ENCODE measurements at places on chromosomes 5 and 9.

DNA sequence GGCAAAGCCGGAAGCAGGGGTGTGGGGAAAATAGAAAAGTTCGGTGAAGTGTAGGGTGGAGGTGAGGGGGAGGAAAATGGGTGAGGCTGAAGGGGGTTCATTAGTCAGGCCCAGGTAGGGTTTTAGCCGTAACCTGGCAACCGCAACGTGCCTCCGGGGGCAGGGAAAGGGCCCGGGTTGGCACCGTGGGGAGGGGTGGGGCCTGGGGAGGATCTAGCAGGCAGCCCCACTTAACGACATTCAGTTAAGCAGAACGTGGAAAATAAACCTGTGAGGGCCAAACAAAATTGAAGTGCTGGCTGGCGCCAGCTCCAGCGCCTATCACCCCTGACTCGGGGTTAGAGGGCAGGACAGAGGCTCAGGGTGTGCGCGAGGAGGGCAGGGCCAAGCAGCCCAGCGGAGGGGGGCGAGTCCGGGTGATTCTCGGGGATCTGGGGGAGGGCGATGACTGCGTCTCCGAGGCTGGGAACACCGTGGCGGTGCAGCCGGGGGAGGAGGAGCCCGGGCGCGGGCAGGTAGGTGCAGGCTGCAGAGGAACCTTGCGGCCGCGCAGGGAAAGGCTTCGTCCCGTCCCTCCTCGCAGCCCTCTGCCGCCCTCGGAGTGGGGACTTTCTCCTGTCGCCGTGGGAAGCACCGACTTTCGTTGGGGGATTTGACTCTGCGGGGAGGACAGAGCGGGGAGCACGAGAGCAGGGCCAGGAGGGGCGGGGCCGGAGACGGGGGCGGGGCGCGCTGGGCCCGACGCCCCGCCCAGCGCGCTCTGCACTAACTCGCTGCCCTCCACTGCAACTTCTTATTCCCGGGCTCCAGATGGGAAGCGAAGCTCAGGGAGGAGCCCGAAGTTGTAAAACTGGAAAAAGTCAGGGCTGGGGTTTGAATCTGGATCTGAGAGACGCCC lies 5.1 kb downstream of the RGS14 start:
- peak; percentile 47 for DNase-seq

DNA sequence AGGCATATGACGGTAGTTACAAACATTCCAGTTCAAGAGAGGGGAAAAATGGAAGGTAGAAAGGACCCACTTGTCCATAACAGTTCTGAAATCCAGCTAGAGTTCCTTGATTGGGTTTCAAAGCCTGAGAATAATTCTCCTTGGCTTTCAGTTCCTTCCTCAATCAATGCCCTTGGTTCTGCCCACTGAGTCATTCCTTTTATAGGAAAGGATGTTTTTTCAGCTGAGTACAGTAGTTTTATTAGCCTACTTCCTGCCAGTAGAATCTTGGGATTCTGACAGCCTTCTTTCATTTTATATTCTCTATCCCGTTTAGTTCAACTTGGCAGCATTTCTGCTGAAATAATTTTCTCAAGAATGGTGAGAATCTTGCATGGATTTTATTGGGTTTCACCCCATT lies 386.9 kb upstream of the SMC2 start:
- DNase-seq: no peak

DNA sequence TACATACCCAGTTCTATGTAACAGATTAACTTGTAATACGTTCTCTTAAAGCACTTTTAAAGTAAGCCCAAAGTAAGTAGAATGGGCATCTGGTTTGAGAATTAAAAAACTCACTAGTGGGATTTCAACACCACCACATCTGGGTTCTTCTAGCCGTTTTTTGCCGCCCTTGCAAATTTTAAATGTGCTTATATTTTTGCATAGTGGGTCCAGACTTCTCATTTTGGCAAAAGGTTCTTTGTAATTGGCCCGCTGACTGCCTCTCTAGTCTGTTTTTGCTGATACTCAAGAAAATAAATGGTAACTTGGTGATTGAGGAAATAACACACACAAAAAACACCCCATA lies 582 bp upstream of the FBXO4 start:
- DNase-seq: no peak

DNA sequence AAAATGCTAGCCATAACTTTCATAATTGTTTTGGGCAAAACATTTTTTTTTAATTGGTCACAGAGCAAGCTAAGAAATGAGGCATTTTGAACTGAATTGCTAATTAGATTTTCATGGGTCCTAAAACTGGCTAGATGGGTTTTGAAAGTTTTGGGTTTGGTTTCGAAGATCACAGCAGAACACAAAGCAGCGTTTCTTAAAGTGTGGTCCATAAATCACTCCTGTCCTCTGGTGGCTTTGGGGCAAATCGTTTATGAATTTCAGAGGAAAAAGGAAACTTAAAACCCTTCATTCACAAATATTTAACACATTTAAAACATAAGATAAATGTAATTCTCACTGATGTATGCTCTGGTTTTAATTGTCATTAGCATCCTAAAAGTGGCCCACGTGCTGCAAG lies 503.7 kb downstream of the SPATA31D1 start:
- DNase-seq: no peak

DNA sequence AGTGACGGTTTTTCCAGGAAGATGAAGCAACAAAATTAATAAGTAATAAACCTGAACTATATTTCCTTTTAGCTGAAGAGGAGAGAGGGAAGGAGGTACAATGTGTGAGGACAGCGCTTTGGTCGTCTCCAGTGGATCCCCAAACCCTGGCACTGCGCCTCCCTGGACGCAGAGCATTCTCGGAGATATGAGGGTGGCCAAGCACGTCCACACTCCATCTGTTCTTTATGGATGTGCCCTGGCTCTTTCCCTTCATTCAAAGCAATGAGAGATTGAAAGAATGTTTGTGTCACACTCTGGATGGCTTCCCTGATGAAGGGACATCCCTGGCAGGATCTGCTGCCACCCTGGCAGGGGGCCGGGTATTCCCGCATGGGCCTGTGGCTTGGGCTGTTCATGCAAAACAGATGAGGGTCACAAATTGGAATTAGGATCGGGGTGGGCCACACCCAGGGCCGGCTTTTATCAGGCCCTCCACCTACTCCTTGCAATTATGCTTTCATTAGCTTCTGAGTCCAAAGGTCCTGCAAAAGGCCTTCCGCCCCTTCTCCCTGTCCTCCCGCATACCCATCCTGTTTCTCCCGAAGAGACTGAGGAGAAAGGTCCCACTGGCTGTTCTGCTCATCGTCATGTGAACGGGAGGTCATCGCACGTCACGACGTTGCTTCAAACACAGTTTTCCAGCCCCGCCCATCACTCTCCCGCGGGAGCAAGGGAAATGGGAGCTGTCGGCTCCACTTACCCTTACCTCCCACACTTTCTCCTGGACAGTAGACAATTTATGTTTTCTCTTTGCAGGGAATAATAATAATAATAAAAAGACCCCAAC lies 286.1 kb upstream of the IRX4 start:
- no peak for DNase-seq

- no peak for DNase-seq
Observed at GRCh38 chr5:175688352-175689146, 30.7 kb downstream of the HRH2 start.

DNA sequence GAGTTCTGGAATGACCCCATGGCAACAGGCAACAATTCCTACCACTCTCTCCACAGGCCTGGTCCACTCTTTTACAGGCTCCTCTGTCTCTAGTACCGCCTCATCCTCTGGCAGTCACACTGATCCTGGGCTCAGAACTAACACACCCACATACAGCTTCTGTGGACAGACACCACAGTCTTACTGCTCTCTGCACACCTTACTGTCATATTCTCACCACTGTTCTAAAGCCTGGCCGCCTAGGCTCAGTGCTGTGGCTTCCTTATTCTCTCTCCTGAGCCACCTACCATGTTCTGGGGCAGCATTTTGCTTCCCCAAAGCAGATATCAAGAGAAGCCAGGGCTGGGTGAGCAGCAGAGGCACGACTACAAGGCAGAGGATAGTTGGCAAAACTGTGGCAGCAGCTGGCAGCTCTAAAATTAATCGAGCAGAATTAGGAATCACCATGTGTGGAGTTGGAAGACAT lies 14.8 kb downstream of the REEP5 start:
- no peak for DNase-seq

DNA sequence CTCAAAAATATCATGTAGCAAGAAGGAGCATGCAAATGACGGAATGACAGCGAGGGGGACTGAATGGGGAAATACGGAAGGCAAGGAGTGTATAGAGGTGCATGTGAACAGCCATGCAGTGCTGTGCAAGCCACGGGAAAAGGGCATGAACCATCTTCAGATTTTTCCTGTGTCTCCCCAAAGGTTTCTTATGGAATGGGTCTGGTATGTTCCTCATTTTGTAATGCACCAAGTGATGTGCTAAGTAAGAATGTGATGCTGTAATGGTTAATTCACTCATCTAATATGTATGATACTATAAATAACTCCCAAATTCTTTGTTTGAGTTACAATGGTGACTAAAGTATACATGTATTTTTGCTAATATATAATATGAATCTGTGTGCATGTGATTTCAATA lies 99.0 kb upstream of the DAB2 start:
- no peak for DNase-seq

DNA sequence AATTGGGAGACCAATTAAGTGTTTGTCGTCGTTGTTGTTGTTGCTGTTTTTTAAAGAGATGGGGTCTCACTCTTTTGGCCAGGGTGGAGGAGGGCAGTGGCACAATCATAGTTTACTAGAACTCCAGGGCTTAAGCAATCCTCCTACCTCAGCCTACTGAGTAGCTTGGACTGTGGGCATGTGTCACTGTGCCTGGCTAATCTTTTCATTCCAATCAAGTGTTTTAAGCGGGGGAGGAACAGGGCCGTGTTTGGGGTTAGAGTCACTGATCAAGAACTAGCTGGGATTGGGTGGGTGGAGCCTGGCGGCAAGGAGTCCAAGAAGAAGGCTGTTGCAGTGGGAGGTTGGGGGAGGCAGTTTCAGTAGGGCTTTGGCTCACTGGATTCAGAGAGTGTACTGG lies 13.8 kb downstream of the SNX30 start:
- peak; percentile 81 for DNase-seq

DNA sequence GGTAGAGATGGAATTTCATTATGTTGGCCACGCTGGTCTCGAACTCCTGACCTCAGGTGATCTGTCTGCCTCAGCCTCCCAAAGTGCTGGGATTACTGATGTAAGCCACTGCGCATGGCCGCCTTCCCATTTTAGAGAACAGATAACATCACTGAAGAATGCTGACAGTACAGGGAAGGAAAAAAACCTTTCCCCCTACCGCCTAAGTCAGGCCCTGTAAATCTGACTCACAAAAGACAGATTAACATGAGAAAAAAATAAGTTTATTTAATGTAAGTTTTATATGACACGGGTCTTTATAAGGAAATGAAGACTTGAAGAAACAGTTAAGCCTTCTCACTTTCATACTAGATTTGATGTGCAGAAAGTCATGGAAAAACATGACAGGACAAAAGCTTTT lies 227.2 kb upstream of the ZNF608 start:
- DNase-seq: no peak

DNA sequence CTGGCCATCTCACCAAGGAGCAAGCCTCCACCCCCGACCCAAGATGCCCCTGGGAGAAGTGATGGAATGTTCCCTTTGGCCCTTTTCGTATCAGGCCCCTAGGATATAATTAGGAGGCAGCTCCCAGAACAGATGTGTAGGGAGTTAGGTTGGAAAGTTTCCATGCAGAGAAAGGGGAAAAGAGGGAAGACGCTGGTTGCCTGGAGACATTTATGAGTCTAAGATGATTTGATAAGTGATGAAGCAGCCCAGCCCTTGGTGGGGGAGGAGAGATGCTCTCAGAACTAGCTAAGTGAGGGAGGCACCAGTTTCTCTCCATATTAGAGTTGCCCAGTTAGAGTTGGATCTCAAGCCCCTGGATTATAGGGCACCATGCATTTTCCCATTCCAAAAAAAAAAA lies 137.5 kb downstream of the GNA14 start:
- peak; percentile 19 for DNase-seq

Data from NCI-H2171 treated with DMSO at 0.1 percent for 48 hours (cell line).